ENCODE measurements at places on chromosomes 2 and 18. TPM values are rescaled to one million over a fixed set of nuclear protein-coding genes. Genes with fewer than 3 reads are reported as not detected.

Gene SERPINB11
- not detected for total RNA-seq

Gene SERPINB7
- total RNA-seq, result not detected

Gene MEIS1
- total RNA-seq, result 43.0 TPM

- DNase-seq, result no peak
These were observed 25.1 kb upstream of the ALK start for GRCh38 chr2:29946505-29946904.

GRCh38 chr2:232525791-232526371 lies at the start of gene CHRND:
TSS of gene CHRND (plus strand) at chr2:232526160. CDS start at chr2:232526216, 56 bp downstream.
- peak; percentile 76 for DNase-seq

Gene TRAF3IP1
- total RNA-seq, result 18.2 TPM

Gene SALL3
- total RNA-seq, result 0.11 TPM

Gene NXPH2
- not detected for total RNA-seq

- no peak for DNase-seq
These were observed 41.1 kb downstream of the LDLRAD4 start for GRCh38 chr18:13259701-13260100.

DNA sequence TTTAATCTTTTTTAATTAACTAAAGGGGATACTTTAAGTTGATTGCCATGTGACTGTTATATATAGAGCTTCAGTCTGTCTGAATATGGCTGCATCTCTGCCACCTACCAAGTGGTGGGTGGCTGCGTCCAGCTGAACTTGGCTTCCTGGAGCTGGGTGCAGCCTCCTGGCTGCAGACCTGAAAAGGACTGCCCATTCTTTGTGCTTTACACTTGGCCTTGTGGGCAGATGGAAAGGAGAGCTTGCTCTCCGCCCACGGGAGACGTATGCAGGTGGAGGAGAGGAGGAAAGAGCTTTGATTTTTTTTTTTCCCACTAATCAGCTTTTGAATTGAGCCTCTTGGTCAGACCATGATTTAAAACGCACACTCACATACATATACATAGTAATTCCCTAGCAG lies 34.7 kb downstream of the NCK2 start:
- no peak for DNase-seq

DNA sequence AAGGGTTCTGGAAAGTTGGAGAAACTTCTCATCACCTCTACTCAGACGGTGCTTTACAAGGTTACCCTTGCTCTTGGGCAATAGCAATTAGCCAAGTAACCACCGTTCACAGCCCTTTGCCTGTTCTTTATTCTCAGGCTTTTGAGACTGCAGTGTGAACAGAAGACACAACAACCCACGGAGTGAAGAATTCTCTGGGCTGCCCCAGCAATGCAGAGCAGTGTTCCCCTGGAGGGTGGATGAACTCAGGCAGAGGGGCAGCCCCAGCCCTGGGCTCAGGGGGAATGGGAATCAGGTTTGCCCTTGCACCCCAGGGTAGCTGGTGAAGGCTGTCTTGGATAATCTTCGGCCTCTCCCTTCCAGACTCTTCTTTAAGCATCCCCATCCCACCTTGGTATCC lies 69.1 kb downstream of the MCFD2 start:
- no peak for DNase-seq

Gene PROKR1
- total RNA-seq, result not detected

Gene FAP
- total RNA-seq, result 1.2 TPM

- DNase-seq, result no peak
These were observed 56.2 kb upstream of the RAB27B start for GRCh38 chr18:54772056-54772455.

Gene NFU1
- total RNA-seq, result 49.8 TPM

DNA sequence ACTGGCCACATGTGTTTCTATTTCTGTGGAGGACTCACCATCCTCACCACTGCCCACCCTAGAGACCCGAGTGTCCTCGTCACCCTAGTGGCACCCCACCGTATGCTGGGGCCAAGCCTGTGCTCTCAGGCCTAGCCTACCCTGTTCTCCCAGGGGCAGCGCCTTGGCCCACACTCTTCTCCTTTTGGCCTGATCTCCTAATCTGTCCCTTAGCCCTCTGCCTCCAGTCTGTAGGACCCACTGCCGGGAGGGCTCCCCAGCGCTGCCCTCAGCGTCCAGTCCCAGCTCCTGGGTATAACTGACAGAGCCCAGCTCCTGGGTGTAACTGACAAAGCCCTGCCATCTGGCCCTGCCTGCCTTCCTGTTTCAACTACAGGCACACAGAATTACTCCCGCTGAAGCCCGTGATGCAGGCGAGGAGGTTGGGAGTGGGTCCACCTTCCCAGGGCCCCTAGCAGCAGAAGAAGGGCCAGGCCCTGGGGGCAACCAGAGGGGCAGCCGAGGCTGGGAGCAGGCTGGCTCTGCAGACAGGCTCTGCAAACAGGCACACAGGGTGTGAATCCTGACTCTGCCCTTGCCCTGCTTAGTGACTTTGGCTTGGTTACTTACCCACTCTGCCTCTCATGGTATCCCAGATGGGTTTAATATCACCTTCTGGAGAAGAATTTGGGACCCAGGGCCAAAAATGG lies 25.6 kb upstream of the PTMA start:
- DNase-seq, result no peak

Gene RTKN
- total RNA-seq, result 26.7 TPM

DNA sequence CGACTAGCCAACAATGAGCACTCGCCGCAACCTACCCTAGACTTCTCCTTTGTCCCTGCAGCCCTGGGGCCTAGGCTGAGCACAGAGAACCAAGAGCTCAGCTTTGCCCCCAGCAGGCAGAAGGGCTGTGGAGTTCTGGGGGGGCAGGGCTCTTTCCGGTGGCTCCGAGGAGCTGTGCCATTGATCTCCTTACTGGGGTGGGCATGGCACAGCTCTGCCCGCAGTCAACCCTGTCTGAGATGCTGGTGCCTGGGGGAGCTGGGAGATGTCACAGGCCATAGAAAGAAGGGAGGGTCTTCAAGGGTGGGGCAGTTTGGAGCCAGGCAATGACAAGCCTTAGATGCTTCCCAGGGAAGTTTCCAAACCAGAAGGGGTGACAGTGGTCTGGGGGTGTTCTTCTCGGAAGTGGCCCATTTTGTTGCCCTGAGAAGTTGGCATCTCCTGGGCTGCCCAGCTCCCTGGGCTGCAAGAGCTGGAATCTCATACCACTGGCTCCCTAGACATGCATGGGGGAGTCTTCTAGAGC lies 14.1 kb upstream of the GPR55 start:
- DNase-seq, result no peak

Gene SP140
- 15.7 TPM for total RNA-seq

GRCh38 chr2:195722075-195722474 lies 65.0 kb downstream of the SLC39A10 start:
- DNase-seq, result no peak

Gene NPPC
- not detected for total RNA-seq

GRCh38 chr2:146412625-146413024 lies 1432.2 kb upstream of the ACVR2A start:
- no peak for DNase-seq

DNA sequence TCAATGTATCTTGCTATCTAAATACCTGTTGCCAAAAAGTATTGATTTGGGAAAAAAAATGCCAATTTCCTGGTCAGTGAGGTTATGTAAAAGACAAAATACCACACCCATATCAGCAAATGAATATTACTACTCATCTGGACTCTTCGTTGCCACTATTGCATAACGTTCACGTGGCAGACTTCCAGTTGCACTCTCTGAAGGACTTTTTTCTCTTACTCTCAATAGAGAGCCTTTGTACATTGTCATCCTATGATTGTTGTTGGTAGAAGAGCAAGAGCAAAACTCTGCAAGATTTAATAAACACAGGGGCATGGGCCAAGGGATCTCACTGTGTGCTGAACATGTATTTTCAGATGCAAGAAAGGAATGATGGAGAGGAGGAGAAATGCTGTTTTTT lies 689.8 kb downstream of the MBD2 start:
- DNase-seq, result peak; percentile 37

- DNase-seq, result no peak
These were observed 143.0 kb downstream of the ARL6IP6 start for GRCh38 chr2:152861349-152861942.

DNA sequence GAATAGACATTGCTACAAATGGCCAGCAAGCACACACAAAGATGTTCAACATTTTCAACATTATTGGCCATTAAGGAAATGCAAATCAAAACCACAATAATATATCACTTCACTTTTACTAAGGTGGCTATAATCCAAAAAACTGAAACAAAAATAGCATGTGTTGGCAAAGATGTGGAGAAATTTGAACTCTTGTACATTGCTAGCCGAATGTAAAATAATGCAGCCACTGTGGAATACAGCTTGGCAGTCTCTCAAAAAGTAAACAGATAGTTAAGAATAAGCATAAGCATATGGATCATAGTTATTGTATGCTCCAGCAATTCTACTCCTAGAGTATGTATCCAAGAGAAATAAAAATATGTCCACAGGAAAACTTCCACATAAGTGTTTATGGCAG lies 192.5 kb downstream of the EN1 start:
- DNase-seq, result no peak
